Activated naive CD4-positive, alpha-beta T cell treated with anti-CD3 and anti-CD28 coated beads, Interleukin-2, amount 50 U/mL, for 16 hours (primary cell): ENCODE measurements at places on chromosomes 1 and 21.

- DNase-seq, result no peak
These were observed 28.2 kb downstream of the TLR5 start for GRCh38 chr1:223114871-223115270.

GRCh38 chr1:46735708-46736324 is 16.9 kb upstream of the EFCAB14 start:
- no peak for DNase-seq

GRCh38 chr1:200483491-200484143 is 73.8 kb upstream of the ZNF281 start:
- DNase-seq, result peak; percentile 49

GRCh38 chr1:233097959-233098580 is 147.7 kb downstream of the NTPCR start:
- DNase-seq, result no peak

DNA sequence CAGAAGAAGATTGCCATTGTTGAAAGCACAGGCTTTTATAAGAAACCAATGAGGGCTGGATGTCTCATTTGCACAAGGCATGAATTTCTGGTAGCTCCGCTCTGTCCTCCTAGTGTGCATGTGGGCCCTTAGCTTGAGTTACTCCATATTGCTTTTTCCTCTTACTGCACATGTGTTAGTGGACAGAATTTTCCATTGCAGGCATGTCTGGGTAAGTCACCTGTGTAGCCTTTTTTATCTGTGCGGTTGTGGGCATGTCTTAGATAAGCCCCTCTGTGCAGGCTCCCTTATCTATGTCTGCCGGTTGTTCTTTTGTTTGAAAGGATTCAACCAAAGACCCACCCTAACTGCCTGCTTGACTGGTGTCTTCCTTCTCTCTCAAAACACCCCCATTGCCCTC is 7.2 kb upstream of the CLCA1 start:
- DNase-seq, result no peak
